Heart left ventricle (tissue), 16 donors: ENCODE measurements at places on chromosomes 12 and 14. TPM values are rescaled to one million over a fixed set of nuclear protein-coding genes. Genes with fewer than 3 reads are reported as not detected.

DNA sequence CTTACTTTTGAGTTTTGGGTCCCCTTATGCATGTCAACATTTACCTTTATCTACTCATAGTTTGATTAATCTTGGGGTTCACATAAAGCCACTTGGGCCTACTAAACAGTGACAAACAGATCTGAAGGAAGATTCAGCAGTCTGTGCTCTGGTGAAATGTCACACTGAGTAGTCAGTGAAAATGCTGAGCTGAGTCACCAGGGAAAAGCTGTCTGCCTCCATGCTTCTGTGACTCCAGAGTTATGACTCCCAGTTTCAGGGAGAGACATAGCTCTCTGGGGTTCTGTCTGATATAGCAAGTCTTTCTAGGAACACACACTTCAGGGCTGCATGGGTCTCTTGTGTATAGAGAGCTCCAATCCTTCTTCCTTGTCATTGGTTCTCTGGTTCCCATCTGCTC lies 406.3 kb upstream of the FAR2 start:
- H3K27ac ChIP-seq = no peak overlapping the region
- no peaks in the 10 kb centered on the region for H3K4me1 ChIP-seq
- H3K4me3 ChIP-seq = no peak overlapping the region

GRCh38 chr12:104686196-104686595 lies 229.4 kb downstream of the CHST11 start:
- no peak for DNase-seq
- no peaks in the 10 kb centered on the region for H3K36me3 ChIP-seq
- peaks cover 92% of the 10 kb centered on the region for H3K4me1 ChIP-seq
- H3K27me3 ChIP-seq = no peaks in the 10 kb centered on the region
- no peak overlapping the region for H3K27ac ChIP-seq

GRCh38 chr12:75834591-75834990 lies 197.0 kb downstream of the PHLDA1 start:
- no peaks in the 10 kb centered on the region for H3K36me3 ChIP-seq
- no peak for DNase-seq
- H3K4me3 ChIP-seq = no peak overlapping the region
- H3K27ac ChIP-seq = no peak overlapping the region
- H3K4me1 ChIP-seq = peaks cover 13% of the 10 kb centered on the region
- H3K27me3 ChIP-seq = no peaks in the 10 kb centered on the region

DNA sequence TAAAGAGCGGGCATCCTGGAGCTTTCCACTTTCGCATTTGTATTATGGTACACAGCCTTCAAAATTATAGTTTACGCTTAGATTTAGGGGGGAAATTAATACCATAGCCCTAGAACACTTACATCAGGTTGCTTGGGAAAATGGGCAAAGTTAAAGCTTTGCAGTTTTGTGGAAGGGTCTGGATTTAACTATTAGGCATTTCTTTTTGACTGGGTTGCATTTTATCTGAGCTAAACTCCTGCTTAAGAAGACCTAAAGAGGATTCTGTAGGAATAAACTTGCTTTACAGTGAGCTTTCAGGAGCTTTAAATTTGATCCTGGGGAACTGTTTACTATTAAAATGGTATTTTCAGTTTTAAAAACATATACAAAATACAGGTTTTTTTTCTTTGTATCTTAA lies 42.8 kb upstream of the PTPRQ start:
- no peak for DNase-seq
- H3K27ac ChIP-seq = no peak overlapping the region
- no peaks in the 10 kb centered on the region for H3K36me3 ChIP-seq
- H3K4me1 ChIP-seq = no peaks in the 10 kb centered on the region

- DNase-seq = no peak
- no peaks in the 10 kb centered on the region for H3K4me1 ChIP-seq
- H3K4me3 ChIP-seq = no peak overlapping the region
- H3K27ac ChIP-seq = no peak overlapping the region
- H3K36me3 ChIP-seq = no peaks in the 10 kb centered on the region
- H3K27me3 ChIP-seq = peaks cover 86% of the 10 kb centered on the region
These were observed 6.7 kb downstream of the HOXC4 start for GRCh38 chr12:54060174-54060974.

DNA sequence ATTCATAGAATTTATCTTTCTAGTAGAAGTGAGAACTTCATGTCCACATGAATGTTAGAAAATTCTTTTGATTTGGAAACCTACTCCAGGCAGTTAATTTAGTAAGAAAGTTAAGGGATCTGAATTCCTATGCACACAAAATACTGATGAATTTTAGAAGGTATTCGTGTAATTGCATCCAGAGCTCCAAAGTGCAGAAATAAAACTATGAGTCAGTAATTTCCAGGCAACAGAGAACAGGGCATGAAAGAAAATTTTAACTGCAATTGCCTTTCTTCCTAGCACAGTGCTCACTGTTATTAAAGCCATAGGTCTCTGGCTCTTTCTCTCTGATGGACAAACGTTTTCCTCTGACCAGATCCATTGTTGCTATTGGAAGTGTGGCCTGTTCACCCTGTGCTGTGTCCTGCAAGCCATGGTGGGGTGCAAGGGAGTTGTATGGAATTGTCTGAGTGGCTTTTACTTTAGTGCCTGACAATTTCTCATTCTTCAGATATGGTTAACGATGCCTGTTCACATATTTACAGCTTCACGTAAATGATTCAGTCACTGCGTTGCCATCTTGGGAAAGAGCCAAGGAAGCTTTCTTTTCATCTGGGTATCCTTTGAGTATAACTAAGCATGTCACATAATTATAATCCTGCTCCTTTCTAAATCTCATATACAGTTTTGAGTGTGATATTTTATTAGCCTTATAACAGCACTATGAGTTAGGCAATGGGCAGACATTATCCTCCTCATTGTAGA lies 145.1 kb downstream of the ACSS3 start:
- H3K4me3 ChIP-seq = no peak overlapping the region
- no peaks in the 10 kb centered on the region for H3K27me3 ChIP-seq
- DNase-seq = no peak
- H3K4me1 ChIP-seq = no peaks in the 10 kb centered on the region

GRCh38 chr14:39266525-39266870 lies 32.8 kb downstream of the MIA2 start:
- no peaks in the 10 kb centered on the region for H3K36me3 ChIP-seq
- peaks cover 4% of the 10 kb centered on the region for H3K4me1 ChIP-seq
- DNase-seq = peak; percentile 59
- peak overlapping the region; percentile 57 for H3K4me3 ChIP-seq

DNA sequence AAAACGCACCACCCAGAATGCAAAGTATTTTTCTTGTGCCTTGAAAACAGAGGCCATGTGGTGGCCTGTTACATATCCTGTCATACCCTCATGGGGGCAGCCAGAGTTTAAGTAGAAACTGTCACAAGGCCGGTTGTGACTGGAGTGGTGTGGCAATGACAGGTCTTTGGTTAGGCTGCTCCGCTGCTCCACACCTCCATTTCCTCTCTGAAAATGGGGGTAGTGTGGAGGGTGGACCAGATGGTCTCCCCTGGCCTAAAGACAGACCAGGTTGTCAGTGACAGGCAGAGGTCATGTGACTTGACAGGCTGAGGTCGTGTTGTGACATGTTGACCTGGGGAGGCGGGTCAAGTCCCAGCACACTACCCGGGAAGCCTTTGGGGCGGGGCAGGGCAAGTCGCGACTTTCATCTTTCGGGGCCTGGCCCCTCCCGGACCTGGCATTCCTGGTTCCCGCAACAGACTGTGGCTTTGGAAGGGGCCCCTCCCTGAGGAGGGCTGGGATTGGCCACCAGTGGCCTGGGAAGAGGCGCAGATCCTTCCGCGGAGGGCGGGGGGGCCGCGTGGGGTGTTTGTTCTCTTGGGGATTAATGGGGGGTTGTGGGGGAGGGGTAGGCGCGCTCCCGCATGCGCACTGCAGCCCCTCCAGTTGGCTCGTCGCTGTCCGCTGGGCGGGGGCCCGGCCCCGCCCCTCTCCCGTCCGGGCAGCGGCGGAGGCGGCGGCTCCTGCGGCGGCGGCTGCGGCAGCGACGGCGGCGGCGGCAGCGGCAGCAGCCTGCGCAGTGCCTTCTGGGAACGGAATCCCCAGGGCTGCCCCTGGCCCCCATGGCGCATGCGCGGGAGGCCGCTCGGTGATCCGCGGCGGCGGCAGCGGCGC lies at the start of gene MBD6:
Gene MBD6 (plus strand): TSS at position 814 of the 876 bp plus-strand sequence. CDS start 1,480 bp downstream, outside the sequence.
- no peaks in the 10 kb centered on the region for H3K27me3 ChIP-seq
- H3K4me3 ChIP-seq = peak within 1 kb of the TSS; percentile 80
- peaks cover 58% of the 10 kb centered on the region for H3K4me1 ChIP-seq
- DNase-seq = peak; percentile 96
- no peaks in the 10 kb centered on the region for H3K36me3 ChIP-seq

DNA sequence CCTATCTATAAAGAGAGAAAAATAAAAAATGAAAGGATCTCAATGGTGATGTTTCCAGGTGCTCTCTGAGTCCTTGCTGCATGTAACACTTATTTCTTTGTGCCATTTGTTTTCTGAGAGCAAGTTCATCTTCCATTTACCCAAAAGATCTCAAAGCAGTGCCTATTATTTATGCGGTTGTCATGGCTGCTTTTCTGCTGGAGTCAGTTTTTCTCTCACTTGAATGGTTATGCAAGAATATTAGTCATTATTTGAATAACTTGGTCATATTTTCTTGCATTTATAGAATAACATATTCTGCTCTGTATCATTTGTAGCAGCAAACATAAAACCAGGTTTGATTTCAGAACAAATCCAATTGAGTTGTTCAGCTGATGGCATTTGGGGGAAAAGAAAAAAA lies 141.8 kb upstream of the G2E3 start:
- no peaks in the 10 kb centered on the region for H3K27me3 ChIP-seq
- H3K4me1 ChIP-seq = no peaks in the 10 kb centered on the region
- H3K27ac ChIP-seq = no peak overlapping the region
- no peak for DNase-seq
- H3K4me3 ChIP-seq = no peak overlapping the region
- no peaks in the 10 kb centered on the region for H3K36me3 ChIP-seq

- H3K27ac ChIP-seq = no peak overlapping the region
- peaks cover 78% of the 10 kb centered on the region for H3K36me3 ChIP-seq
- DNase-seq = no peak
- H3K27me3 ChIP-seq = no peaks in the 10 kb centered on the region
- H3K4me3 ChIP-seq = no peak overlapping the region
These were observed 11.1 kb downstream of the TNFAIP2 start for GRCh38 chr14:103134405-103134804.

DNA sequence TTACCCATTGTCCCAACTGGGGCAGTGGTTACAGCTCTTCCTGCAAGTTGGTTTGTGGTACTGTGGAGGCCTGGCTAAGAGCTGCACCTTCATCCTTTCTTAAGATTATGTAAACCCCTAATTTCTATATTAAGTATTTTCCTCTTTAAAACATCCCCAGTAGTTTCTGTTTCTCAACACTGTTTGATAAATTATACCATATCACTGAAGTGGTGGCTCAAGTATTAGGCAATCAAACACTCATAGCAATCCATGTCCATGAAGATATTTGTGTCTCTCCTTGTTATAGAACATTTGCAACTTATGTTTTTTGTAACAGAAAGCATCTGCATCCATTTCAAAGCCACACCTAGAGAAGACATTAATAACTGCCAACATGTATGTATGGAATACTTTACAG lies 31.8 kb downstream of the ATXN3 start:
- H3K4me1 ChIP-seq = no peaks in the 10 kb centered on the region
- DNase-seq = no peak
- no peak overlapping the region for H3K4me3 ChIP-seq

GRCh38 chr14:69688299-69688649 lies 76.9 kb downstream of the SUSD6 start:
- no peak for DNase-seq
- H3K4me1 ChIP-seq = peaks cover 49% of the 10 kb centered on the region
- H3K36me3 ChIP-seq = no peaks in the 10 kb centered on the region
- no peak overlapping the region for H3K4me3 ChIP-seq

DNA sequence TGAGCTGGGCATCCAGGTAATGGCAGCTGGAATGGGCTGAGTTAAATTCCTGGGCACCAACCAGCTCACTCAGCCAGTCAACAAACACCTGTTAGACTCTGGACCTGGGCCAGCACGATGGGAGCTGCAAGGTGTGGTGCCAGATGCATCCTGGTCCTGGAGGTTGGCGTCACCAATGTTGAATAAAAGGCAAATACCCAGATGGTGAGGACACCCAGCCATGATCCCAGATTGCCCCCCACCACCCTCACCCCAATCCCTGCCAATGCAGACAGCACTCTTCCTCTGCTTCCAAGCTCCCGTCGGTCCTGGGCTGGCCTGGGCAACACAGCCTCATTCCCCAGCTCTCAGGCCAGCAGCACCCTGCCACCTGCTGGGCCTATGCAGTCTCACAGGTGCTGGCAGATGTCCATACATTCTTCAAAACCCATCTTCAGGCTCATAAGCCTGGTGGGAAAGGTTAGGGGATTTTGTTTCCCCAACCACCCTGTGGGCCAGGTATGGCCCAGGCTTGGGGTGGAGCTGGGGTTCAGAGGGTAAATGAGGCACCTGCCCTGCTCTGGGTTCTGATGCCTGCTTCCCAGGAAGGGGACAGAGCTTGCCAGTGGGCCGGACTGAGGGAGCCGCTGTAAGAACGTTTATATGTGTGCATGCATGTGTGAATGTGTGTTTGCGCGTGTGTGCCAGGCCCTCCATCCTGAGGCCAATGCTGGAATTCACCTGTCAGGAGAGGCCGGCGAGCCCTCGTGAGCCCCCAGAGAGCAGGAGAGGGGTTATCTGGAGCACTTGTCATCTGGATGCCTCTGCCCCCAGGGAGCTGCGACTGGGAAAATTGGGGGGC lies 58.0 kb downstream of the LGMN start:
- H3K36me3 ChIP-seq = peaks cover 6% of the 10 kb centered on the region
- no peak overlapping the region for H3K27ac ChIP-seq
- H3K4me3 ChIP-seq = no peak overlapping the region

DNA sequence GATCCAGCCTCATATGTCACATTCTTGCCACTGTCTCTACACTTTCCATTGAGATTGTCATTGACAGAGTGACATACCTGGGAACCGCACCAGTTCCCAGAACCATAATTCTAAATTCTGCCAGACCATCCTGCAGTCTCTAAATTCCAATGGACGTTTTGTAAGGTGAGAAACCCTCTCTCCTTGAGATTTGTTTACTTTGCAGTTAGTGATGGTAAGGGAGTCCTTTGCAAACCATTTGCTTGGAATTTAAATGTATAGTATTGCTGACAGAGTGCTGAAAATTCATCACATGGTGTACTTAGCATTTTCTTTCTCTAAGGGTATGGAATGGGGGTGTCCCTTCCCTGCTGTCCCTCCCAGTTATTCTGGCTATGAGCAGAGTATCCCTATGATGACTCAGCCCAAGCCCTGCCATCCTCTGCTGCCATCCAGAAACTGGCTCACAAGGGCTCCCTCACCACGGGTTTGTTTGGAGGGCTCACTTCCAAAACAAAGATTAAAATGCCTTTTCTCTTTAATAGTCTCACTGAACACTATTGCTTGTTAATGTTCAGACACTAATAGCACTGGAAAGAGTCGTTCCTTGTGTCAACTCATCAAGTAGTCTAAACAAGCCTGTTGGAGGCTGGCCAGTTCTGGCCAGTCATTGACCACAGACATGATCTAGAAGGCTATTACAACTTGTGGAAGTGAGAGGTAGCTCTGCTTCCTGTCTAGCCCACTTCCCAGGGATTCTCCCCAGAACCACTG lies 129.0 kb upstream of the HMGA2 start:
- peak; percentile 33 for DNase-seq
- H3K36me3 ChIP-seq = no peaks in the 10 kb centered on the region
- H3K27ac ChIP-seq = no peak overlapping the region
- no peak overlapping the region for H3K4me3 ChIP-seq

- no peak within 1 kb of the TSS for H3K27ac ChIP-seq
- peaks cover 39% of the 10 kb centered on the region for H3K27me3 ChIP-seq
- peak within 1 kb of the TSS; percentile 36 for H3K4me3 ChIP-seq
- DNase-seq = no peak
- H3K4me1 ChIP-seq = no peaks in the 10 kb centered on the region
These were observed at the start of gene UNC79 for GRCh38 chr14:93430315-93431035. Gene UNC79 (plus strand): TSS chr14:93430939. CDS start chr14:93431030, 91 bp downstream.

The CD27 gene
- total RNA-seq = 0.40 TPM

The NR4A1 gene
- 136 TPM for total RNA-seq

The RHOJ gene
- total RNA-seq = 12.4 TPM

The REM2 gene
- not detected for total RNA-seq

The CCDC88C gene
- total RNA-seq = 2.4 TPM

The JAG2 gene
- total RNA-seq = 30.1 TPM

The PCED1B gene
- 0.81 TPM for total RNA-seq

The NID2 gene
- total RNA-seq = 58.5 TPM
